ENCODE measurements at places on chromosomes 12 and 14.

DNA sequence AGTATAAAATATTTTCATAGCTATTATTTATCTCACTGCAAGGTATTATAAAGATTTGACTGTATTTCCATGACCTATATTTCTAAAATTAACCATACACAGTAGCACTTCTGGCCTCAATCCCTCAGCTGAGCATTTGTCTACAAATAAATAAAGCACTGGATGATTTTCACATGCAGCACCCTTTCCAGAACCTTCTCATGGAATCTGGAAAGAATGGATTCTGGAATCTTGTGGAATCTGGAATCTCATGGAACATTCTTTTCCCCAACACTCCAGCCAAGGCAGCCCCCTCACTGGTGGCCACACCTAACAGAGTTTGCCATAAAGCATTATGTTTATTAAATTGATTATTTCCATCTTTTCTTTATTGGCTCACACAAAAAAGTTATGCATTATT, 199.2 kb downstream of the MSRB3 start:
- no peak for DNase-seq

GRCh38 chr12:116955382-116956021, 44.8 kb downstream of the FBXW8 start:
- DNase-seq, result no peak

- DNase-seq, result no peak
Observed at GRCh38 chr12:114321524-114321923, 84.4 kb downstream of the TBX5 start.

- DNase-seq, result no peak
Observed at GRCh38 chr12:76449583-76449982, 101.4 kb upstream of the BBS10 start.

- no peak for DNase-seq
Observed at GRCh38 chr12:119406308-119406707, 71.8 kb downstream of the CCDC60 start.

DNA sequence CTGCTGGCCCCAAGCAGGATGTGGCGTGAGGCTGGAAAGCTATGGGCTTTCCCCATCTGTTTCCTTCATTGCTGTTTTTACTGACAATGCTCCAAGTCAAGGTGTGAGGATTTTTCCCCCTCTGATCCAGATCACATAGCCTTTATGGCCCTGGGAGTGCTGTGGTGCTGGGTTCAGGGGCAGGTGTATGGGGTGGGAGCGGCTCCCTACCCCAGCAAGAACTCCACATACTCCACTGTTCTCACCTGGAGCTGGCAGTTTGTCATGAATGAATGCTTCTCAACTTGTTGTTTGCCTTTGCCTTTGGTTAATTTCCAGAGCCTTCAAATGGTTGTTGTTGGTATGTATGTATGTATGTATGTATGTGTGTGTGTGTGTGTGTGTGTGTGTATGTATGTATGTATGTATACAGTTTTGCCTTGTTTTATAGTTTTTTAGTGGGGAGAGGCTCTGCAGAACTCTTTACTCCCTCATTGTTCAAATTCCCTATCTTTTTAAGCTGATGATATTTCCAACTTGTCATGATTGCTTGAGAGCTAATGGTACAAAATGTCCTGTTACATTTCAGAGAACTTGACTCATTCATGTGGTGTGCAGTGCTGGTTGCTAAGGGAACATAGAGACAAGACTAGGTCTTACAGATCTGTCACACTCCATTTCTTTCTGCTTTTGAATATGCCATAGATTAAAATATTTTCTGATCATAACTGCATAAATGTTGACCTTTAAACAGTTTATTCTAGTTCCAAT, 36.6 kb upstream of the ASPG start:
- no peak for DNase-seq

- no peak for DNase-seq
Observed at GRCh38 chr12:5262885-5263284, 169.0 kb upstream of the NTF3 start.

DNA sequence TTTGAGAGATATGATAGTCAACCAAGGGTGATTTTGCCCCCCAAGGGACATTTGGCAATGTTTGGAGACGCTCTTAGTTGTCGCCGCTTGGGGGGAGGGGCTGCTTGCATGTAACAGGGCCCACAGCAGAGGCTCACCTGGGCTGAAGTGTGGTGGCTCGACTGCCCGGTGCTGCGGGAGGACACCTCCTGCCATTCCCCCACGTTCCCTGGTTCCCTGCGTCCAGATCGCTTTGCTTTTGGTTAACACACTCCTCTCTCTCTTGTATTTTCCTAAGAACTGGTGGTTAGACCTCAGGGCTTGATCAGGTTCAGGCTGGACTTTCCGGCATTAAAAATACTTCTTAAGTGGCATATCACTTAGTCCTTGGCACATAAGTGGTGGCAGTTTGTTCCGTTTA, 18.9 kb downstream of the PPP2R5C start:
- DNase-seq, result no peak

GRCh38 chr12:57240066-57240921, 10.7 kb downstream of the STAC3 start:
- no peak for DNase-seq

DNA sequence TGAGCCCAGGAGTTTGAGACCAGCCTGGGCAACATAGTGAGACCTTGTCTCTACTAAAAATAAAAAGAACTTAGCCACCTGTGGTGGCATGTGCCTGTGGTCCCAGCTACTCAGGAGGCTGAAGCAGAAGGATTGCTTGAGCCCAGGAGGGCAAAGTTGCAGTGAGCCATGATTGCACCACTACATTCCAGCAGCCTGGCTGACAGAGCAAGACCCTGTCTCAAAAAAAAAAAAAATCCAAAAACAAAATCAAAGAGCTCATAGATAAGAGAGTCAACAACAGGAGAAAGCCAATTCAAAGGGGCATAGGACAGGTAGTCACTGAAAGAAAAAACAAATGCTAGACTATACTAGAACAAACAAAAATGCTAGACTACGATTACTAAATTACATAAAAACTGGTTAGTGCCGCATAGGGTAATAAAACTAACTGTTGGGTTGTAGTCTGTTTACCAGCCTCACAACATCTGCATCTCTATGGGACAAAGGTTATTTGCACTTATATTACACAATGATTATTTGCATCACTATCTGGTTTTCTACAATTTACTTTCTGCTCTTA, 16.6 kb upstream of the EEA1 start:
- DNase-seq, result no peak

DNA sequence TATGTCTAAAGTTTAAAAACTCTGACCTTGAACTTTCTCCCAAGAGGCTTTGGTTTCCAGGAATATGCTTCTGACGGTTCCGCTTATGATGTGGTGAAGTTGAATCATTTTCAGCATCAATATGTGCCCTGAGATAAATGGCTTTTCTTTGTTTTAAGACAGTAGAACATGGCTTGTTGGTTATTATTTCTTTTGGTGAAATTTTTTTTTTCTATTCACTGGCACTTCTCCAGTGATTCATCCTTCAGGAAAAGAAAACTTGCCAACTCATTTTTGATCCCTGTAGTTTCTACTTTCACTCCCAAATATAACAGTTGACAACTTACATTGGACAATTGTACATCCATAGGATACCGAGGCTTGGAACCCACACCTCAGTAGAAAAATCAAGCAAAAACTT, 1301.2 kb upstream of the FLRT2 start:
- DNase-seq, result no peak

DNA sequence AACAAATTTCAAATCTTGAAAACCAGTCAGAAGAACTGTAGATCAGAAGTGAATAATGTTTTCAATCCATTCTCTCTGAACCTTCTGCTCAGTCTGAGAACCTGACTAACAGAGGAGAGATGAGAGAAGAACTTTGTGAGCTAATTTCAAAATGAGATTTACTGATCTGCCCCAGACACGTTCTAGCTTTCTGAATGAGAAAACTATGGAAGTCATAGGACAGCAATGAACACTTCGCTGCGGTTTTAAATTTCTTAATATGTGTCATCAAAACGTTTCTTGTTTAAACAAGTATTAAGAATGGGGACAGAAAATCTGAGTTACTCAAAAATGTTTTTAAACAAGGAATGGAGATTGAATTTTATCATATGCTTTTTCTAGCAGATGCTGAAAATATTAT, 66.6 kb upstream of the FAR2 start:
- DNase-seq, result no peak

DNA sequence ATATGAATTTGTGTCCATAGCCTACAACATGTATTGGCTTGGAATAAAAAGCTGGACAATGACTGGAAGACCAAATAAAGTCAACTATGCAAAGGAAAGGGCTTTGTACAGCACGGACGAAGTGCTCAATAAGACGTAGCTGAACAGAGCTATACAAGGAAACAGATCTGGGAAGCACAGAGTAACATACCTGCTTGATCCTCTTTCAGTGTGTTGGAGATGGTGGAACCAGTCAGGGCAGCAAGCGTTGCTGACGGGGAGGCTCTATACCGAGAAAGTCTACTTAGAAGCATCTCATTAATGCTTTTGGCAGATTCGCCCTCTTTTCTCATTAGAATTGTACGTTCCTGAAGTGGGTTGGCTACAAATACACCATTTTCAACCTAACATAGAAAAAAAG, 99.3 kb downstream of the HECTD4 start:
- DNase-seq, result no peak

DNA sequence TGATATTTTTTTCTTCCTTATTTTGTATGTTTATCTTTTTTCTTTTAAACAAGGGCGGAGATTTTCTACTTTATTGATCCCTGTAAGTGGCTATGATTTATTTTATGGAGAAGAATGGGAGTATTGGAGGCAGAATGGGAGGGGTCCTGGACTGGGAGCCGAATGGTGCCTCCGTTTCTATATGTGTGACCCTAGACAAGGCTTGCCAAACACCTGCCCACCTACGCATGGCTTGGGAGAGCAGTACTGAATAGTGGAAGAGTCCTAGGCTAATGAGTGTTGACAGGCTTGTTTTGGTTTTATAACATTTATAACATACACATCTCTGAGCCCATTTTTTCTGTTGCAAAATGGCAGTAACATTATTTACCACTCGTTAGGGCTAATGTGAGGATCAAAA, 29.0 kb downstream of the STK38L start:
- no peak for DNase-seq

DNA sequence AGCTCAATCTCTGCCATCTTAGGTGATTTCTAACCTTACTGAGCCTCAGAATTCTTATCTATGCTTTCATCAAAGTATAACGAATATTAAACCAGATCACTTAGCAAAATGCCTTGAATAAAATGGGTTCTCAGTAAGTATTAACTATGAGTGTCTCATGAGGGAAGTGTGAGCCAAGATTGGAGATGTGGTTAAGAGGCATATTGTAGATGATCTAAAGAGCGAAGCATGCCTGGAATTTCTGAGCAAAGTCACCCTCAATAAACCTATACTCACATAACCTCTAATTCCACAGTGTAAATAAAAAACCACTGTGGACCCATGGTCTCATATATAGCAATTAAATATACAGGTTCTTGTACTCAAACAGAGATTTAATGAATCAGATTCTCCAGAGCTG, 193.1 kb upstream of the FSCB start:
- DNase-seq, result no peak

- no peak for DNase-seq
Observed at GRCh38 chr12:132558042-132558856, 52.1 kb downstream of the LRCOL1 start.

- no peak for DNase-seq
Observed at GRCh38 chr14:58650857-58651256, 13.1 kb downstream of the DACT1 start.

DNA sequence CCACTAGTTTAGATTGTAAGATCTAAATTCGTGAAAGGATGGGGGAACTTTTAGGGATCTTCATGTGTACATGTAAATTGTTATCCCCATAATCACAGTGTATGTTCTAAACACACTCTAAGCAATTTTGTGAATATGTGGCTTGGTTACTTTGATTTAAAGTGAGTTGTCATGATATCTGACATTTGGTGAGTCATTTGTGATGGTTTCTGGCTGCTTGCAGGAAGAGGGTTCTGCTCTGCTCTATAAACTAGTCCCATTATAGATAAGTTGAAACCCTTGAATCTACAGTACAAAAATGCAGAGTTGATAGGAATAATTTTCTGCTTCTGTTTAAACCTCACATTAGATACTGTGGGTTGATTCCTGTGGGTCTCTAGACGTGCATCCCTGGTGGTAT, 14.8 kb downstream of the GUCY2C start:
- no peak for DNase-seq

GRCh38 chr12:91603060-91603459, 420.4 kb upstream of the DCN start:
- no peak for DNase-seq

- DNase-seq, result no peak
Observed at GRCh38 chr14:36655963-36656686, 5.5 kb upstream of the PAX9 start.

GRCh38 chr12:63036974-63037335, 102.0 kb upstream of the PPM1H start:
- DNase-seq, result no peak

DNA sequence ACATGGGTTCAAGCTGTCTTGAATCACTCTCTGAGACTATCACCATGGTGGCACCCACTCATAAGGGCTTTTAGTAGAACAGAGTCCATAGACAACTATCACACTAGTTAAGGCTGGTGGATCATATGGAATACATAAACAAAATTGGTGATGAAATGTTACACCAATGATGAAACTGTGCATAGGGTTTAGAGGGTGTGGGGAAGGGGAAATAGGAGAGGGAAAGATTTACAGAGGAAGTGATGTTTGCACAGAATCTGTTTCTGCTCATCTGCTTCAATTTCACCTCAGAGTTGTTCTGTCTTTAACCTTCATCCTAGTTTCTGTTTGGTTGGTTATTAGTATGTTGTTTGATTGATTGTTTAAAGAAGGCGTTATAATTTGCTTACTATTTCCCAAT, 2.4 kb upstream of the RXYLT1 start:
- no peak for DNase-seq

DNA sequence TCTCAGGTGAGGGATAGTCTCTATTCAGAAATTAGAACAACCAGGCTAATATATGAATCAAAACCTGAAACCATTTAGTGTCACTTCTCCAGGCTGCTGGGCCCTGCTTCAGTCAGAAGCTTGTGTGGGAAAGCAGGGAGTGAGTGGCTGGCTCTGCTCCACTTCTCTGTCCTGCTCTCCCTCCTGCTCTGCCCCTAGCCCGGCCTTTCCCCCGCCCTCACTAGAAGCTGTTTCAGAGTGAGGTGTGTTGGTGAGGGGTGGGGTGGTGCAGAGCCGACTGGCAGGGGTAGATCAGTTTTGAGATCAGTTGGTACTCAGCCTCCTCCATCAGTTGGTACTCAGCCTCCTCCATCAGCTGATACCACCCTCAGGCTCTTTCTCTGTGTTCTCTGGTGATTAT, 7.0 kb upstream of the PPP1R1A start:
- DNase-seq, result no peak

DNA sequence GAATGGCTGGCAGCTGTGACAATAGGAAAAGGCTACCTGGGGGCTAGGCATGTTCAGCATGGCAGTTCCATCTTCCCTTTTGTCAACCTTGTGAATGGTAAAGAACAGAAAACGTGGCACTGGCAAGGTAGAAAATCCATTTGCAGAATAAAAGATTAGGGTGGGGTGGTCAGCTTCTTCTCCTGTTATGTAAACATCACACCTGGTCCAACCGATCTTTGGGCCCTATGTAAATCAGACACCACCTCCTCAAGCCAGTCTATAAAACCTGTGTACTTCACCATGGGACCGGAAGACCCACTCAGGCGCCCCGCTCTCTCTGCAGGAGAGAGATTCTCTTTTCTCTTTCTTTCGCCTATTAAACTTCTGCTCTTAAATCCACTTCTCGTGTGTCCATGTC, 19.6 kb upstream of the TMEM30B start:
- DNase-seq, result no peak

- no peak for DNase-seq
Observed at GRCh38 chr14:33793398-33794110, 157.3 kb downstream of the EGLN3 start.

- no peak for DNase-seq
Observed at GRCh38 chr14:34299360-34299759, 162.7 kb downstream of the SPTSSA start.

GRCh38 chr12:130968611-130969010, 14.9 kb downstream of the ADGRD1 start:
- DNase-seq, result no peak

Measured in uterus (tissue), 4 donors.